H1 (cell line): ENCODE measurements at places on chromosomes 5 and 9. TPM values are rescaled to one million over a fixed set of nuclear protein-coding genes. Genes with fewer than 3 reads are reported as not detected.

DNA sequence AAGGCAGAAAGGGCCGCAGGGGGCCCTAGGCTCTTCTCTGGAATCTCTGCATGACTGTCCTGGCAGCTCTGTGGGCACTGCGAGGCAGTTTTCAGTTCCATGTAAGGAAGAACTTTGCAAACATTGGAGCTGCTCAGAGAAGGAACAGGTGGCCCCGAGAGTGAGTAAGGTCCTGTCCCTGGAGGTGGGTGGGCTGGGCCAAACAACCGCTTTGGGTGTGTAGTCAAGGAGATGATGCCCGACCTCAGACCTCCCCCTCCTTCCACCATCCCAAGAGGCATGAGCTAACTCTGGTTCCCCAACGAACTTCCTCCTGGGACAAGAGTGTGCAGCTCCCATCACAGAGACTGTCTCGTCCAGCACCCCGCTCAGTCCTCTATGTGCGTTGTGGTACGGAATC lies 20.5 kb downstream of the CSF1R start:
- H3K36me3 ChIP-seq, result no peaks in the 10 kb centered on the region
- no peak overlapping the region for H3K27ac ChIP-seq
- peaks cover 7% of the 10 kb centered on the region for H3K4me1 ChIP-seq
- no peak for DNase-seq

The CCNI2 gene
- total RNA-seq, result 1.4 TPM in 2 replicates

GRCh38 chr9:125609744-125610143 lies 97.3 kb downstream of the MAPKAP1 start:
- DNase-seq, result no peak
- H3K4me1 ChIP-seq, result peaks cover 2% of the 10 kb centered on the region; the same call in 1 of the 2 replicates
- H3K36me3 ChIP-seq, result no peaks in the 10 kb centered on the region
- H3K27ac ChIP-seq, result no peak overlapping the region
- H3K4me3 ChIP-seq, result no peak overlapping the region

DNA sequence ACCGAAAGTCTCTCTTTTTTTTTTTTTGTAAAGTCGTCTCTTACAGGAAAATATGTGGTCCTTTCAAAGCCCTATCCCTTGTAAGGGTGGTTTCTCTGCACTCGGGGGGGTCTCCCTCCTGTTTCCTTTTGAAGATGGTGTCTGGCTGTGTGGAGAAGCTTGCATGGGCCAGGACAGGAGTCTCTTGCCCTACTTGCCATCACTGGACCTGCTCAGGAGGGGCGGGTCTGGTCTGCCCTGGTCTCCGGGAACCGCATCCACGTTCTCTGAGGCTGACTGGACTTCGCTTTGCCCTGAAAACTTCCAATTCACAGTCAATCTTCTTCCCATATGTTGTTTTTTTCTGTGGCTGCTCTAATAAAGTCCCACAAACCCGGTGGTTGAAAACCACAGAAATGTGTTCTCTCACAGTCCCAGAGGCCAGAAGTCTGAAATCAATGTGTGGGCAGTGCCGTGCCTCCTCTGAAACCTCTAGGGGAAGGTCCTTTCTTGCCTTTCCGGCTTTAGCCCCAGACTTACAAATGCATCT lies 92.9 kb upstream of the IER5L start:
- H3K4me3 ChIP-seq, result no peak overlapping the region
- no peak overlapping the region for H3K27ac ChIP-seq
- H3K36me3 ChIP-seq, result no peaks in the 10 kb centered on the region
- H3K27me3 ChIP-seq, result no peaks in the 10 kb centered on the region
- DNase-seq, result no peak

GRCh38 chr5:96538808-96539250 lies 105.8 kb upstream of the PCSK1 start:
- H3K36me3 ChIP-seq, result no peaks in the 10 kb centered on the region
- no peak overlapping the region for H3K4me3 ChIP-seq
- no peaks in the 10 kb centered on the region for H3K27me3 ChIP-seq
- no peak overlapping the region for H3K27ac ChIP-seq
- no peaks in the 10 kb centered on the region for H3K4me1 ChIP-seq

The SLC1A1 gene
- 10.3 and 11.7 TPM in 2 replicates for total RNA-seq

The PRDM9 gene
- not detected in 2 replicates for total RNA-seq

The CMYA5 gene
- total RNA-seq, result 0.65 and 0.95 TPM in 2 replicates

The DRD1 gene
- total RNA-seq, result 0.08 and 0.19 TPM in 2 replicates
